ENCODE measurements at places on chromosomes 12 and 14.
A peak's percentile ranks its signal among the peaks of the same experiment; 100 is the strongest.

DNA sequence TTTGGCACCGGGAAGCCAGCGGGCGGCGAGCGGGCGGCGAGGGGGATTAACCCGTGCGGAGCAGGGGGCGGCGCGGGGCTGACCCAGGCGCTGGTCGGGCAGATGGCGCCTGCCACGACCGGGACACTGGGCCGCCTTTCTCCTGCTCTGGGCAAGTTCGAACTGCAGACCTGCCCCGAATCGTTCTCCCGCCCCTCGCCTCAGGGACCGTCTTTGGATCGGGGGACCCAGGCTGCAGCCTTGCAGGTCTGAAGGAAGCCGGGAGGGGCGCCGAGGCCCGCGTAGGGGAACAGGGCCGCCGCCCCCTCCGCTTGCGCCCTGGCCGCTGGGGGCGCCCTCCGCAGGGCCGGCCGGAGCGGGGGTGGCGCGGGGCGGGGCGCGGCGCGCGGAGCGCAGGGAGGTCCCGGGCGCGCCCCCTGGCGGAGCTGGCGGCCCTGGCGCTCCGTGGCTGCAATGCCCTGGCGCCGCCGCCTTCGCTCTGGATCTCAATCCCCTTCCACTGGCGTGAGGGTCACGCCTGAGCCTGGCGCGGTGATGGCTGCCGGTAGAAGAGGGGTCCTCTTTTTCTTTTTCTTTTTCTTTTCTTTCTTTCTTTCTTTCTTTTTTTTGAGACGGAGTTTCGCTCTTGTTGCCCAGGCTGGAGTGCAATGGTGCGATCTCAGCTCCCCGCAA, 449 bp upstream of the LTBP2 start:
- DNase-seq: no peak

DNA sequence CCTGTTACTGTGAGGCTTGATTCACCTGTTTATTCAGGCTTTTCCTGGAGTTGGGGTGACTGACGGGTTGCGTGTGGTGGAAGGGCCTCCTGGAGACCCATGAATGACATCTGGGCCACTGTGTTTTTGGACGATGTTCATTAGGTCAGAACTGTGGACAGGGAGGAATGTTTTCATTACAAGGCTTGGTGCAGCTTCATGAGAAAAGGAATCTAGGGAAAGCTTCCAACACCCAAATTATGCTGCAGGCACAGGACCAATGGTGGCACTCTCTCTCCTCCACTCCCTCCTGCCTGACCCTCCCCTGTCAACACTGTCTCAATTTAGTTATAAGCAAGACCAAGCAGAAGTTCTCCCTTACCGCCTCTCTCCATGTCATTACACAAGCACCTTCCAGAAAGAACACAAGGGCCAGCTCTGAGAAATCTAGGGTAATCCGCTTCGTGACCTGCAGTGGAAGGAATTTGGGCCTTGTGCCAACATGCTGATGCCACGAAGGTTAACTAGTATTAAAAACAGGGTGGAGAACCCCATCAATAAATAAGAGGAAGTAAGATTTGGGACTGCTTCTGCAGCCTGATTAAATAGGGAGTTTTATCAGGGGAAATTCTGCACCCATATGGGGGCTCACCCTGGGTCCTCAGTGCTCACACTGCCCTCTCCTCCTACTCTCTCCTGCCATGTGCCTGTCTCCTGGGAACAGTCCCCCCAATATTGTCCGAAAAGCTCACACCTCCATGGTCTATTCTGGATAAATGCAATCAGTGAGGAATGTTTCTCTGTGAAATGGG, 200.3 kb downstream of the KTN1 start:
- DNase-seq: peak; percentile 33

DNA sequence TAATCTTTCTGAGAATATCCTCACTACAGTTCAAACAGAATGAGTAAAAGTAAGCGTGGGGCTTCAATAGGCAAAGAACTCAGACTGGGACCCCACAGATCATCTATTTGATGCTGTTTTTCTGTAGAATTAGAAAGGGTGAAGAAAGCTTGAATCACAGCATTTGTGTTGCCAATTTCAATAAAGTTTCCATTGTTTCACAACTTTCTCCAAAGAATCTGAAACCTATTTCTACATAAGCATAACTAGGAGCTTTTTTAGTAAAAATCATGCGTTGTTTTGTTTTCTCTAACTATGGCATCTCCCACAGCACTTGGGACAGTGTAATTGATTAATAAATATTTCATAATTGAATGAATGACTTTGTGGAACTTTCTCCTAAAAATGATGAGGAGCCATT, 16.7 kb upstream of the NEDD1 start:
- DNase-seq: peak; percentile 10

DNA sequence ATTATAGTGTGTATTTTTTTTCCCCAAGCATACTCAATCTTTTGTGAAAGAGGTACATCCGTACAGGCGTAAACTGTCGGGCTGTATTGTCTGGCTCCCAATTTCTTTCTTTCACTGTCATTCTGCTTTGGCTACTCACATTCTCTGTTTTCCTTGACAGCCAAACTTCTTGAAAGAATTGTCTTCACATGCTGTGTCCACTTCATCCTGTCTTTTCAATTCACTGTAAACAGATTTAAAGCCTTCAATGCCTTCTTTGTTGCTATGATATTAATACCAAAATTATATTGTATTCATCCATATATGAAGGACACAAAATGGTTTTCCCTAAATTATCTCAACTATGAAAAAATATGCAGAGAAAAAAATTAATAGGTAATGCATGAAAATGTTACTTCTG, 6.0 kb upstream of the ATP23 start:
- DNase-seq: no peak

- DNase-seq: no peak
Measured at GRCh38 chr12:3713483-3713882, 39.4 kb downstream of the CRACR2A start.

DNA sequence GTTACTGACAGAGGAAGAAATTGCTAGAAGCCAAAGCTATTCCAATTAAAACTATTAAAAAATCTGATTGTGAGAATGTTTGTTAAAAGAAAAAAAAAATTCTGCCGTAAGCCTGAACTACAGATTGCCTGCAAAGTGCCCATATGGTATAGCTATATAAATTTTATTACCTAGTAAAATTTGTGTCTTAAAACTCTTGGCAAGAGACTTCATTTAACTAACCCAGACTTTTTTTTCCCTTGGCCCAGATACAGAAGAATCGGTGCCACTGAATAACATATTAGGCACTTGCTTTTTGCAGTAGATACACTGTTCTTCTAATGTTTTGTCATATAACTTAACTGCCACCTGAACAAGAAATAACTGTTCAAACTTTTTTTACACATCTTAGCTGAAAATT, 125.5 kb downstream of the RPS29 start:
- DNase-seq: no peak

GRCh38 chr12:111201036-111201435, 167.9 kb downstream of the PHETA1 start:
- DNase-seq: no peak

- no peak for DNase-seq
Measured at GRCh38 chr14:58699681-58700205, 62.0 kb downstream of the DACT1 start.

- no peak for DNase-seq
Measured at GRCh38 chr12:120834489-120835303, 69.5 kb downstream of the SPPL3 start.

DNA sequence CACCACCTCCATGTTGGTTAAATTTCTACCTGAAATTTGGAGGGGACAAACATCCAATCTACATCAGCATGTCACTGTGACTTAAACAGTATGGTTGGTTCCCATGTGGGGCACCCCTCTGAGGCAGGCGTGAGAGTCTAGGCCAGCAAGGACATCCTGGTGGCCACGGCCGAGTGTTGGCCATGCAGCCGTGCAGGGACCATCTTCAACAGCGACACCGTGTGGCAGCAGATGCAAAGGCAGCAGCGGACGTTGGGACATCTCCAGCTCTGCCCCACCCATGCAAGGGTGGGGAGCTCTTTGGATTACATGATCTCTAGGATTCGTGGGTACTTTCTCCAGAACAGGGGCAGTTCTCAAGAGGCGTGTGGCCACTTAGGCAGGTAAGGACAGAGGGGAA, 49.8 kb downstream of the NOC4L start:
- no peak for DNase-seq

DNA sequence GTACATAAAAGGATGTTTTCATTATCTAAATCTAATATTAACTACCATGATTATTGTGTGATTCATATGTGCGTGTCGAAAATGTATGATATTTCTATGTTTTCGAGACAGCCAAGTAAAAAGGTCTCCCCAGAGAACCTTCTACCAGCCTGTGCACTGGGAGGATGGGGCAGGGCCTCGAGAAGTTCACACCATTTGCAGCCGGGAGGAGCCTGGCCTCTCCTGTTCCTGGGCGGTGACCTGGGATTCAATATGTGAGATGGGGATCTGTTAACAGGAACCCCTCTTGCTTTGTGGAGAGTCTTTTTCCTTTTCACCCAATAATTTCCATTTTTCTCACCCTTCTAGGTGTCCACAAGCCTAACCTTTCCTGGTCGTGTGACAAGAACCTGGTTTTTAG, 189.3 kb downstream of the IPO8 start:
- no peak for DNase-seq

- no peak for DNase-seq
Measured at GRCh38 chr12:106736051-106736957, 38.2 kb upstream of the RIC8B start.

- no peak for DNase-seq
Measured at GRCh38 chr14:21032326-21033132, 2.1 kb downstream of the RNASE13 start.

DNA sequence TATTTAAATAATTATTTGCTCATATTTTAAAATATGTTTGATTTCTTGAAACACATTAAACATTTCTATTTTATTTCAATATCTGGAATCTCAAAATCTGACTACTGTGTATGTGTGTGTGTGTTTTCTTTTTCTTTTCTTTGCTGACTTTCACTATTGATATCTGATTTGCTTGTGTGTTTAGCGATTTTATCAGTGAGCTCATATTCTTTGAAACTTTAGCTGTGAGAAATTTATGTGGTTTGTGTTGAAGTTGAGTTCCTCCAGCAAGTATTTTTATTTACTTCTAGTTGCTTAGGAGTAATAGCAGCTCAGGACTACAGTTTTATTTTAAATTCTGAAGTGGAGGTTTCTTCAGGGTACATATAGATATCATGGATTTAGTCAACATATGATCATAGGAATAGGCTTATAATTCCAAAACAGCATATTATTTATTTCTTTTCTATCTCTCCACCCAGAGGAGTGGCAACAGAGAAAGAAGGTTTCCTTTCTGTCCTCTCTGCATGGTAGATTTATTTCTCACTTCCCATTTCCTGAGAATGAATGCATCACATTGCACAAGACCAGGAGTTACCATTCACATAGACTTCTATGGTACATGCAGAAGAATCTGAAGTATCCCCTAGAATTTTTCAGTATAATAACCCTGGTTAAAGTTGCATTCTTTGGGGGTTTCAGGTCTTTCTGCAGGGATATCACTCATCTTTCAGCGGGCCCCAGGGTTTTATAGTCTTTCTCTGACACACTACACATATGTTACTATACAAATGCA, 60.5 kb downstream of the PTPRQ start:
- DNase-seq: no peak

- DNase-seq: no peak
Measured at GRCh38 chr12:116338064-116338846, 60.8 kb upstream of the MED13L start.

- no peak for DNase-seq
Measured at GRCh38 chr14:51070726-51071125, 24.2 kb downstream of the TRIM9 start.
